Stomach (tissue), 19 donors: ENCODE measurements at places on chromosomes 7 and 10. TPM values are rescaled to one million over a fixed set of nuclear protein-coding genes. Genes with fewer than 3 reads are reported as not detected.

- H3K27me3 ChIP-seq = no peaks in the 10 kb centered on the region
- peaks cover 8% of the 10 kb centered on the region for H3K4me1 ChIP-seq
- peak; percentile 72 for DNase-seq
- no peak overlapping the region for H3K4me3 ChIP-seq
- H3K36me3 ChIP-seq = peaks cover 38% of the 10 kb centered on the region
Measured at GRCh38 chr7:107201795-107202450, 33.1 kb downstream of the HBP1 start.

- no peak overlapping the region for H3K4me3 ChIP-seq
- H3K4me1 ChIP-seq = no peaks in the 10 kb centered on the region
- H3K27ac ChIP-seq = no peak overlapping the region
- no peaks in the 10 kb centered on the region for H3K27me3 ChIP-seq
Measured at GRCh38 chr7:151637781-151638261, 118.1 kb upstream of the RHEB start.

- H3K4me3 ChIP-seq = no peak overlapping the region
- no peak overlapping the region for H3K27ac ChIP-seq
- H3K27me3 ChIP-seq = no peaks in the 10 kb centered on the region
Measured at GRCh38 chr7:108136191-108136688, 6.1 kb upstream of the LAMB4 start.

DNA sequence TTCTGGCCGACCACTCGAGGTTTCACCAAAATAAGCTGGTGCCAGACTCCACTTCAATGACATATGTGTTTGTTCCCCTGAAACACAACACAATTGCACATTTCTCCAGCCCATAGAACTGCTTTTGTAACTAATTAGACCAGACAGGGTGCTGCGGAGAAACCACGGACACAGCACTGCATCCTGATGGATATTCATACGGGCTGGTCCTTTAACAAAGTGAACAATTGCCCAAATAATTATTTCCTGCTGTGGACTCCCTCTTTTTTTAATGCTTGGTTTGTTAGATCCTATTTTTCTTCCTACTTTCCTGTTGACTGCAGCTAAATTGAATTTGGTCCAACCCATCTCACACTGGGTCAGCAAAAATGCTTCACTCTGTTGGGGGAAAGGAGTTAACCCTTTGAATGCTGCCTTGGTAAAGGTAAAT is 198.6 kb upstream of the BMPER start:
- H3K4me3 ChIP-seq = no peak overlapping the region
- H3K27me3 ChIP-seq = no peaks in the 10 kb centered on the region
- no peak for DNase-seq
- no peaks in the 10 kb centered on the region for H3K4me1 ChIP-seq
- no peaks in the 10 kb centered on the region for H3K36me3 ChIP-seq

- no peak overlapping the region for H3K4me3 ChIP-seq
- no peak for DNase-seq
- no peaks in the 10 kb centered on the region for H3K36me3 ChIP-seq
- no peak overlapping the region for H3K27ac ChIP-seq
- H3K27me3 ChIP-seq = no peaks in the 10 kb centered on the region
Measured at GRCh38 chr7:87878208-87878735, 2.0 kb downstream of the DBF4 start.

- DNase-seq = peak; percentile 40
- H3K4me3 ChIP-seq = no peak overlapping the region
- peaks cover under 1% of the 10 kb centered on the region for H3K4me1 ChIP-seq
- H3K27ac ChIP-seq = no peak overlapping the region
- peaks cover 50% of the 10 kb centered on the region for H3K27me3 ChIP-seq
- no peaks in the 10 kb centered on the region for H3K36me3 ChIP-seq
Measured at GRCh38 chr10:77643795-77644468, 6.3 kb upstream of the KCNMA1 start.

GRCh38 chr7:102916881-102917280 is 4.1 kb downstream of the LRRC17 start:
- H3K27ac ChIP-seq = no peak overlapping the region
- no peaks in the 10 kb centered on the region for H3K4me1 ChIP-seq
- DNase-seq = no peak
- no peak overlapping the region for H3K4me3 ChIP-seq
- H3K27me3 ChIP-seq = no peaks in the 10 kb centered on the region

KAZALD1 gene
- polyA plus RNA-seq = 32.8 TPM

GHRHR gene
- polyA plus RNA-seq = not detected
